ENCODE measurements at places on chromosomes 12 and 14.

- DNase-seq = no peak
Observed at GRCh38 chr12:25840678-25841465, 117.6 kb upstream of the RASSF8 start.

GRCh38 chr12:110343736-110344555 lies 59.6 kb downstream of the ANAPC7 start:
- no peak for DNase-seq

GRCh38 chr12:8058506-8058905 lies 7.7 kb downstream of the C3AR1 start:
- DNase-seq = no peak

- DNase-seq = no peak
Observed at GRCh38 chr14:57498035-57498434, 4.4 kb upstream of the CCDC198 start.

GRCh38 chr12:86275356-86275755 lies 19.2 kb upstream of the MGAT4C start:
- DNase-seq = no peak

DNA sequence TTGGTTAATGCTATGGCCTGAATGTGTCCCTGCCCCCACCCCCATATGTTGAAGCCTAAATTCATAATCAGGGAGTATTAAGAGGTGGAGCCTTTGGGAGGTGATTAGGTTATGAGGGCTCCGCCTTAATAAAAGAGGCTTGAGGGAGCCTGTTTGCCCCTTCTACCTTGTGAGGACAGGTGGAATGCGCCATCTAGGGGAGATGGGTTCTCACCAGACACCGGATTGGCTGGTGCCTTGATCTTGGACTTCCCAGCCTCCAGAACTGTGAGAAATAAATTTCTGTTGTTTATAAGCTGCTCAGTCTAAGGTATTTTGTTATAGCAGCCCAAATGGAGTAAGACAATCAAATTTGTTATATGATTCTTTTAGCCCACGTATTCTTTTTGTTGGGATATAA lies 148.3 kb downstream of the PTCSC3 start:
- no peak for DNase-seq

GRCh38 chr14:85556267-85556666 lies 26.3 kb downstream of the FLRT2 start:
- no peak for DNase-seq

DNA sequence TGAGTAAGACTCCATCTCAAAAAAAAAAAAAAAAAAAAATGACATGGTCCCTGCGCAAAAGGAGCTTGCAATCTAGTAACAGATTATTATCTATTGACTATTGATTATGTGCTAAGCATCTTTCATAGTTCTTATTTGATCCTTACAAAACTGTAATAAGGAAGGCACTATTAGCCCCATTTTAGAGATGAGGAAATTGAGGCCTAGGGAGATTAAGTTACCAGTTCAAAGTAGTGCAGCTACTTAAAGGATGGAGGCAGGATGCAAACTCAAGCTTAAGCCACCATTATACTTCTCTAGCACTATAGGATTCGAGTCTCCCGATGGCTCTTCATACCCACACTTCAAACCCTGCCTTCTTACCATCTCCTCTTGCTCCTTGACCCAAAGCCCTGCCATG lies 31.3 kb downstream of the PLXNC1 start:
- DNase-seq = no peak
